Activated CD4-positive, alpha-beta T cell treated with anti-CD3 and anti-CD28 coated beads, Interleukin-2, amount 50 U/mL, for 16 hours (primary cell): ENCODE measurements at places on chromosomes 1 and 21.
A peak's percentile ranks its signal among the peaks of the same experiment; 100 is the strongest.

DNA sequence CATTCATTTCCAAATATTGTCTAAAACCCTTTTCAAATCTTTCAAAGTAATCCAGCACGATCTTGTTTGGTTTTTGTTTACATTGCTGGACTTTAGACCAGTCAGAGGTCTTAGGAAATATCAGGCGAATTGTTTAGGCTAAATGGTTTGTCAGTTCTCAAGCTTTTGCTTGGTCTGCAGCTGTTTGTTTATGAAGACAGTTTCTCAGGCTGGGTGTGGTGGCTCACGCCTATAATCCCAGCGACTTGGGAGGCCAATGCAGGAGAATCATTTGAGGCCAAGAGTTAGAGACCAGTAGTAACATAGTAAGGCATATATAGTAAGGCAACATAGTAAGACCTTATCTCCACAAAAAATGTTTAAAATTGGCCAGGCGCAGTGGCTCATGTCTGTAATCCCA, 77.5 kb downstream of the DNTTIP2 start:
- no peak for DNase-seq

- DNase-seq: no peak
Measured at GRCh38 chr1:89822109-89822962, 1.5 kb downstream of the LRRC8D start.

DNA sequence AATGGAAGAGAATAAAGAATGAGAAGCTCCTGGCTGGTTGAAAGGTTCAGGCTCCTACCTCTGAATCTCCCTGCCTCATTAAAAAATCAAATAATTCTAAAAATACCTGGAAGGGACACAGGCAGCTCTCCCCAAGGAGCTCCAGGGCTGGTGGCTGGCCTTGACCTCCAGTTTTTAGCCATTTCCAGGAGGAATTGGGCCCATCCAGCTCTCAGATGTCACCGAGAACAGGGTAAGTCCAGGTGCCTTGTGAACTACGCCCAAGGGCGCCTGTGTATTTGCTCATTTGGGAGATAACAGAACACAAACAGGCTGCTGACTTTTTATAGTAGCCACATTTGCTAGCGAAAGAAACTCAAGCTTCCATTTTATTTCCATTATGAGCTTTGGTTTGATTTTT, 321.0 kb upstream of the C1orf174 start:
- DNase-seq: no peak

GRCh38 chr1:226541231-226541630, 7.3 kb upstream of the STUM start:
- no peak for DNase-seq

DNA sequence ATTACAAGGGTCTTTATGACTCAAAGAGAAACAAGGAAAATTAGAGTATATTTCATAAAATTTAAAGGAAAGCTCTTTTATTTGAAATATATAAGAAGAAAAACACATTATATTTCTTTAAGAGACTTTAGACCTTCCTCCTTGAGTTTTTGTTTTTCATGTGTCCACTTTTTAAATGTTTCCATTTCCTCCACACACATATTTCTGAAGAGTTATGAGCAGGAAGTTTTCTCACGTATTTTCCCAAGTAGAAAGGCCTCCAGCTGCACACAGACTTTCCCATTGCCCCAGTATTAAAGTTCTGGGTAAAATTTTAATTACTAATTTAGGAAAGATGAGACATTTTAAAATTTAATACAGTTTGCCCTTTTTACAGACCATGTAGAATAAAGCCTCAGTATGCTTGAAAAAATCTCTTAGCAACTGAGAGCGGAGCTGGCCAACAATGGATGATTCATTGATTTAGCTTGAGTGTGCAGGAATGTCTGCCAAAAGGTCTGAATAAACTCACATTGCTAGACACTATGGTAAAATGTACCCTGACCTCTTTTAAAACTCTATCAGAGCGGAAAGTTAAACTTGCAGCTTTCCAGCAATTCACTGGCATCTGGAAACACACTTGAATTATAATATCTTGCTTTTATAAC, 57.9 kb downstream of the DDAH1 start:
- no peak for DNase-seq

GRCh38 chr1:247908766-247909165, 11.3 kb upstream of the OR2T8 start:
- DNase-seq: no peak

DNA sequence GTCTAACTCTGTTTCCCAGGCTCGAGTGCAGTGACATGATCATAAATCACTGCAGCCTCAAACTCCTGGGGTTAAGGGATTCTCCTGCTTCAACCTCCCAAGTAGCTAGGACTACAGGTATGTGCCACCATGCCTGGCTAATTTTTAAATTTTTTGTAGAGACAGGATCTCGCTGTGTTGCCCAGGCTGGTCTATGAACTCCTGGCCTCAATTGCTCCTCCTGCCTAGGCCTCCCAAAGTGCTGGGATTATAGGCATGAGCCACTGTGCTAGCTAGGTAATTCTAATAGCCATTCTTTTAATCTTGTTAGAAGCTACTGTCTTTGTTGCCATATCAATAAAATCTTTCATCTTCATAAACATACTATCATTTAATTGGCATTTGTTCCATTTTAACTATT, 13.8 kb upstream of the MAST2 start:
- DNase-seq: no peak

- no peak for DNase-seq
Measured at GRCh38 chr1:210372931-210373627, 44.4 kb downstream of the HHAT start.

DNA sequence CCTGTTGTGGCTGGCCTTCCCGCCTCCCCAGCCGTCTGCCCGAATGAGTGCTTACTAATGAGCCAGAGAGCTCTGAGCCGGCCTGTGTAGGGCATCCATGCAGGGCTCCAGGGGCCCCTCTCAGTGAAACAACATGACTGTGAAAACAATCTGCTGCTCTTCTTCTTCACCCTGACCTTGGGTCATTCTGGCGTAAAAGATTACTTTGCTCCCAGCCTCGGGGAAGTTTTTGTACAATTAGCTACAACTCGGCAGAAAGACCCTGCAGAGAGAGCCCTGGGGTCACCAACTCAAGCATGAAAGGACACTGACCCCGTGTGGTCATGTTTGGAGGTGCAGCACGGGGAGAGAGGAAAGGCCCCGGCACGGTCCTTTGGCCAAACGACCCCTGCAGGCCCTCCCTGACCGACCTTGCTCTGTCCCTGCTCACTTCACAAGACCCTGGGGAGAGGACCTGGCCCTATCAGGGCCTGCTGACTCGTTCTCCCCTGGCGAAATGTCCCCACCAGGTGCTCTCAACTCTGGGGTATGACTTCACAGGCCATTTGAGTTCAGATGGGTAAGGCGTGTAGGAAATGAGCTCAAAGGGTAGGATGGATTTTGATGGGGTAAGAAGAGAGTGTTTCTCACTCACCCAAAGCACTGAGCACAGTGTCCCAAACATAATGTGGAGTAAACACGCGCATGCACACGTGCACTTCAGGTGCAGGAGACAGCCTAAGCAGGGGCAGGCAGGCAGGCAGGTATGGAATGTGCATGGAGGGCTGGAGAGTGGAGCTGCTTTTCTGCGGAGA, 22.9 kb upstream of the FAM20B start:
- DNase-seq: peak; percentile 61

DNA sequence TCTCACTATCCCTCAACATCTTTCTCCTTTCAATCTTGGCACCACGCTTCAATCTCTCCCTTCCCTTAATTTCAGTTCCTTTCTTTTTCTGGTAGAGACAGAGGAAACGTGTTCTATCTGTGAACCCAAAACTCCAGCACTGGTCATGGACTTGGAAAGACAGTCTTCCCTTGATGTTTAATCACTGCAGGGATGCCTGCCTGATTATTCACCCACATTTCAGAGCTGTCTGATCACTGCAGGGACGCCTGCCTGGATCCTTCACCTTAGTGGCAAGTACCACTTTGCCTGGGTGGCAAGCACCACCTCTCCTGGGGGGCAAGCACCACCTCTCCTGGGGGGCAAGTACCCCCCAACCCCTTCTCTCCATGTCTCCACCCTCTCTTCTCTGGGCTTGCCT, 27.8 kb downstream of the SELL start:
- DNase-seq: no peak

GRCh38 chr1:20212085-20212684, 25.9 kb upstream of the PLA2G2C start:
- DNase-seq: no peak

GRCh38 chr1:63643926-63644325, 50.7 kb downstream of the PGM1 start:
- no peak for DNase-seq
